ENCODE measurements at places on chromosomes 16 and 17. TPM values are rescaled to one million over a fixed set of nuclear protein-coding genes. Genes with fewer than 3 reads are reported as not detected.

MYH3 gene
- 3.8 TPM for total RNA-seq

ABR gene
- 103 TPM for total RNA-seq

NBR1 gene
- total RNA-seq = 57.1 TPM

AOC2 gene
- 10.5 TPM for total RNA-seq

HOXB6 gene
- total RNA-seq = 8.9 TPM

COPZ2 gene
- total RNA-seq = 64.4 TPM

C1QTNF8 gene
- not detected for total RNA-seq

CCDC43 gene
- total RNA-seq = 16.5 TPM

NPIPB12 gene
- total RNA-seq = 60.0 TPM

DNA sequence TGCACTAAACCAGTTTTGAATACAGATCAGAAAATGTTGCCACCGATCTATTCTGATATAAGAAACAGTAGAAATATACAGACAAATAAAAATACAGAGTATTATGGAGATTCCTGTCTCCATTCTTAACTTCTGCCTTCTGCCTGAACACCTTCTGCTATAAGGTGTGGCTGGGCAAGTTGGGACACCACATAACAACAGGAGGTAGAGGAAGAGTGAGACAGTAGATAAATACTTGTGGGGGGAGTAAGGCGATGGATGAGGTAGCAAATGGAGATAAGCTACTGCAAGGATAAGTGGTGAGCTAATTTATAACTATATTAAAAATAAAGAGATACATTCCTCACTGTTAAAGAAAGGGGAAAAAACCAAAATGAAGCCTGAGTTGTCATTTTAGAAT is 143.7 kb downstream of the CDH8 start:
- DNase-seq = no peak

DNA sequence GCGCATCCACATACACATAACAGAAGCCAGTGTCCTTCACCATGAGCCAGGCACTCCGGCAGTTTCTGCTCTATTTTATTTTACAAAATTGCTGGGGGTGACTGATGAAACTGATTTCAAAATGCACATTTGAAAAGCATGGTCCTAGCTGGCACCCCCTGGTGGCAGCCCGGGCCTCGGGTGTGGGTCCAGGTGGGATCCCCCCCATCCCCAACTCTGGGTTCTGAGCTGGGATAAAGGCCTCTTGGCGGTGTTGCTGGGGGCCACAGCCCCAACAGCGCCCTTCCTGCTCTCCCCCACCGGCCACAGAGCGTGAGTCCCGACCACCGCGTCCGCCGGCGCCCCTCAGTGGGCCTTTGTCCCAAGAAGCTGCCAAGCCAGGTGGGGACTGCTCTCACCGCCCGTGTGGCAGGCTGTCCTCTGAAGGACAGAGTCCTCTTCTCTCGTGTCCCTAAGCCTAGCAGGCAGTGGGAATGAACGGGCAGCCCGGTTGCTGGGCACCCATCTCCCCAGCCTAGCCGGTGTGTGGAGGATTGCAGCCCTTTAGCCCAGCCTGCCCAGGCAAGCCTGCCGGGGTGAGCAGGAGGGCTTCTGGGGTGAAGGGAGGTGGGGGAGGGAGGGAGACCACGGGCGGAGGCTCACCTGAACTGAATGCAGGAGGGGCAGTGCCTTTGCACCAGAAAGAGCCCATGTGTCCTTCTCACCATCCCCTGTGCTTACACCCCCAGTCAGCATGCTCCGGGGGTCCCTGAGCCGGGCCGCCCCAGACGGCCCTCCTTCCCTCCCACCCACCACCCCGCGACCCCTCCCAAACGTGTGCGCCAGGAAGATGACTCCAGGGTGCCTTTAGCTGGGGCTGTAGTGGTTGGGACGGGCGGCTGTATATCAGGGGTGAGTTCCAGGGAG is 898 bp downstream of the SNAI3 start:
- no peak for DNase-seq

- no peak for DNase-seq
Observed at GRCh38 chr16:50762241-50762640, 20.4 kb downstream of the CYLD start.

GRCh38 chr16:30372038-30372712 is 1.9 kb upstream of the TBC1D10B start:
- DNase-seq = no peak

DNA sequence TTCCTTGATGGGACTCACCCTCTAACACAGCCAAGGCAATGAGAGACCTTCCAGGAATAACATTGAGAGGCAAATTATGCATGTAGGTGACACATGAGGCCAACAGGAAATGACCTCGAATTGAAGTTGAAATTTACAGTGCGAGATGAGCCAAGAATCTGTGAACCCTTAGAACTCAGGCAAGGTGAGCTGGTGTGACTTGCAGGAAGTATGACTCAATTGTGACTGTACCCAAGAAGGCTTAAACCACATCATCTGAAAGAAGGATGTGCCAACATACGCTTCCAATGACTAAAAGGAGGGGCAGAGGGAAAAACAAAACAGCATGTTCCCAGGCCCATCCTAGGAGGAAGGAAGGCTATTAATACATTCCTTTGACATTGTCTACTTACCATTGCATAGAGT is 44.8 kb downstream of the PITPNC1 start:
- DNase-seq = no peak

DNA sequence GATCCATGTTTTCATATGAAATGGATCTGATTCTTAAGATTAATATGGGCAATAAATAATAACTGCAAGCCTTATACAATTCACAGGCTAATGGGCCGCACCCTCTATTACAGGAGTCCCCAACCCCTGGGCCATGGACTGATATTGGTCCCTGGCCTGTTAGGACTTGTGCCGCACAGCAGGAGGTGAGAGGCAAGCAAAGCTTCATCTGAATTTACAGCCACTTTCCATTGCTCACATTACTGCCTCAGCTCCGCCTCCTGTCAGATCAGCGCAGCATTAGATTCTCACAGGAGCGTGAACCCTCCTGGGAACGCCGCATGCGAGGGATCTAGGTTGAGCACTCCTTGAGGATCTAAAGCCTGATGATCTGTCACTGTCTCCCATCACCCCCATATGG is 26.8 kb downstream of the METTL16 start:
- DNase-seq = no peak

DNA sequence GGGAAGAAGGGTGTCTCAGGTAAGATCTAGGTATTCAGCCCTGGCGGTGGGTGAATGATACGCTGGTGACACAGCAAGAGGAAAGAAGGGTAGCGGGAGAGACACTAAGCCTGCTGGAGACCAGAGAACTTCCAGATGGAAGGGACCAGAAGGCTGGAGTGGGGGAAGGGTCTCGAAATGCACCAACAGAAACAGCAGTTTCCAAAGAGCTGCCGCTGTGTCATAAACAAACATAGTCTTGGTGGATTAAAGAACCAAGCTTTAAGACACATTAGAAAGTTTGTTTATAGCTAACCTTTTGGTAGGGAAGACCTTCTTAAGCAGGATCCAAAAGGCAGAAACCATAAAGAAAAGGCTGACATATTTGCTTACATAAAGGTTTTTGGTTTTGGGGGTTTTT is 20.9 kb downstream of the TRPV3 start:
- no peak for DNase-seq
